T-helper 2 cell (primary cell): ENCODE measurements at places on chromosomes 12 and 14.

DNA sequence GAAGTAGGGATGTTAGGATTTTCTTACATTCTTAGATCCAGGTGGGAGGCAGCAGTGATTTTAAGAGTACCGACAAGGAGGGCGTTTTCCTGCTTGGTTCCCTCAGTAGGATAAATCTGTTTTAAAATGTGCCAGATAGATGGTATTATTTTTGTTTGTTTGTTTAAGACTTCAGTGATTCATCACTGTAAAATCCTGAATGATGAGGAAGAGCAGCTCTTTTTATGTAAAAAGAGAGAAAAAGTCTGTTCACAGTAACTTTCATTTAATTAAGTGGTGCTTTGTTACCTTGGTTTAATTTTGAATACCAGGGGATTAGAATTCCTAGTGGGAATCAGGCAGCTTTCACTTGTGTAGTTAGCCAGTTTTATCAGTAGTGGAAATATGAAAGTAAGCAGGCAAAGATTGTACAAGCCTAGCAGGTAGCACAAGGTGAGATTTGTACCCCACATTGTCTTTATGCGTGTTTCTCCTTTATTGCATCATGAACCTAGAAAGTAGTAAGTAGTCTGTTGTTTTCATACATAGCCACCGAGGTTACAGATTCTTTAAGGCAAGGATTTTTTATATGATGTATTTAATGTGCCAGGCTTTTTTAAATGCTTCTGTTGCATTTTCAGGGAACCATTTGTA lies 349.6 kb downstream of the CCDC91 start:
- DNase-seq: no peak

- DNase-seq: no peak
These were observed 133.1 kb downstream of the PRIMA1 start for GRCh38 chr14:93655078-93655750.

- DNase-seq: no peak
These were observed 109.5 kb upstream of the PKP2 start for GRCh38 chr12:33006106-33006505.

DNA sequence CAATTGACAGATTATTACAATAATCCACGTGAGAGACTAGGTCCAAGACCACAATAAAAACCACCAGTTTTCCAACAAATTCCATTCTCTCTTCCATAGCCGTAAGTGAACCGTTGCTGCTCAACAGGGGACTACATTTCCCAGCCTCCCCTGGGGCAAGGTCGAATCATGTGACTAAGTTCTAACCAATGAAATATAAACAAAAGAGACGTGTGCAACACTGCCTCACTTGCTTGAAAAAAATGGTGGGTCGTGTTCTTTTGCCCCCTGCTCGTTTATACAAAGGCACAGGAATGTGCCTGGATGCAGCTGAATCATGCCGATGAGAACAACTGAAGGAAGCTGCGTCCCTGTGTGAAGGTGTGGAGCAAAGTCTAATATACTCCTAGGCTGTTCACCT lies 51.1 kb downstream of the HSPB8 start:
- no peak for DNase-seq

DNA sequence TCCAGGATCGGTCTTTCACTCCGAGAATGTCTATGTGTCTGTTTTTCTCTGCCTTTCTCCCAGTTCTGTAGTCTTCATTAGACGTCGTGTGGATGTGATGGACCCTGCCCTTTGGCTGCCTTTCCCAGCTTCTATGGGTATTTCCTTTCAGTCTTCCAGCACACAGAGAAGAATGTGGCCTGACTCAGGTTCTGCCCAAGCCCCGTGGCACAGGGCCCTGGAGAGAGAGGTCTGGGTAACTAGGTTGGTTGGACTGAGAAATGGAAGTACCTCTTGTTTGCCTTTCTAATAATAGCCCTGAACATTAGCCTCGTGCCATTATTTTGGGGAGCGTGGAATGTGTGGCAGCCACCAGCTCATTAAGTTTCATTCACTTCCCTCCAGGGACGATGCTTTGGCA lies 3.8 kb downstream of the FOXJ2 start:
- DNase-seq: no peak

DNA sequence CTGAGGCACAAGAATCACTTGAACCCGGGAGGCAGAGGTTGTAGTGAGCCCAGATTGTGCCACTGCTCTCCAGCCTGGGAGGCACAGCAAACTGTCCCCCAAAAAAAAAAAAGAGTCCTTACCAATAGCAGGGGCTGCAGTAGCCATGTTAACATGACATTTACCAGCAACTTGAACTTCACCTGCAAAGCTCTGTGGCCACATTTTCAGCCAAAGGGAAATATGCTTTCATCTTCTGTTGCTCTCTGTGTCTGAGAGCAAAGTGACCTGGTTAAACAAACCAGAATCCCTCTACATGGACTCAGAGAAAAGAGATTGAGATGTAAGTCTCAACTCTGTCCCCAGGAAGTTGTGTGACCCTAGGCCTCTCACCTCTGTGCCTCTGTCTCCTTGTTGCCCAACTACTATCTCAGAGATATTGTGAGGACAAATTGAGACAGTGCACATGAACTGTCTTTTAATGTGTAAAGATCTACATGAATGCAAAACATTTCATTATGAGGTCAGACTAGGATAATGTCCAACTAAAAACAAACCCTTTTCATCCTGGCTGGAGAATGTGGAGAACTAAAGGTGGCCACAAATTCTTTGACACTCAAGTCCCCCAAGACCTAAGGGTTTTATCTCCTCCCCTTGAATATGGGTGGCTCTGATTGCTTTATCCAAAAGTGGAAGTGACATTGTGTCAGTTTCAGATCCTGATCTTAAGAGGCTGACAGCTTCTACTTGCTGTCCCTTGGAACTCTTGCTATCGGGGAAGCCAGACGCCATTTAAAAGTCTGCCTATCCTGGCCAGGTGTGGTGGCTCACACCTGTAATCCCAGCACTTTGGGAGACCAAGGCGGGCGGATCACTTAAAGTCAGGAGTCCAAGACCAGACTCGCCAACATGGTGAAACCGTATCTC lies 24.7 kb upstream of the P2RX4 start:
- DNase-seq: no peak

GRCh38 chr14:91063119-91063518 lies 2.7 kb upstream of the RPS6KA5 start:
- DNase-seq: no peak

GRCh38 chr12:88921434-88921833 lies 341.2 kb upstream of the KITLG start:
- no peak for DNase-seq

GRCh38 chr14:53921027-53921426 lies 35.6 kb downstream of the BMP4 start:
- DNase-seq: no peak

DNA sequence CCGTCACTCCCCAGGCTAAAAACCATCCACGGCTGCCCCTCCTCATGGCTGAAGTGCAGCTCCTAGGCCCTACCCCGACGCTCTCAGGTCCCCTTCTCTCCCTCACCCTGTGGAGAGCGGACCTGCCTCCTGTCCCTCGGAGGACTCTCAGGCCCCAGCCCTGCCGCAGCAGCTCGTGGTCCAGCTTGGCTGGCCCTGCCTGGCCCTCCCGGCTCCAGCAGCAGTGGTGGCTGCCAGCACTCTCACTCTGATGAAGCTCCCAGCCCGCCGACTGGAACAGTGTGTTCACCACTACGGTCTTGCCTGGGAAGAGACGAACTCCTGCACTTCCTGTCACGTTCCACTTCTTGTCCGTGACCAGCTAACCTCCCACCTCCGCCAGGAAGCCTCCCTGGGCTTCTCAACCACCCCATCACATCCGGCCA lies 11.1 kb downstream of the BAG5 start:
- DNase-seq: no peak

- no peak for DNase-seq
These were observed 1435.7 kb downstream of the LRFN5 start for GRCh38 chr14:43042408-43042807.

DNA sequence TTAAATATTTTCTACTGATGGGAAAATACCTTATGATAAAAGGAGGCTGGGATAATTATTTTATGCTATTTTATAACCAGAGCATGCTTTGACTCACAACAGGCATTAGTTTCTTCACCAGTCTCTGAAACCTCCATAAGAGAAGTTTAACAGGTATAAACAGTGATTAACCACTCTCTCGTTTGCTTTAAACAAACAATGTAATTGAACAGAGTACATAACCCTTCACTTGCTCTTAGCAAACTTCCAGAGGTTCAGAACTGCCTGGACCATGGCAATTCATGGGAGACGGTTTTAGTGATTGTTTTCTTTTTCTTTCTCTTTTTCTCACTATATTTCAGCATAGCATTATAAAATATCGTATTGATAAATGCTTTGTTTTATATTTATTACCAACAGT lies 35.3 kb downstream of the CFAP251 start:
- DNase-seq: no peak

- peak; percentile 7 for DNase-seq
These were observed 49.1 kb downstream of the FBXO33 start for GRCh38 chr14:39383026-39383660.

DNA sequence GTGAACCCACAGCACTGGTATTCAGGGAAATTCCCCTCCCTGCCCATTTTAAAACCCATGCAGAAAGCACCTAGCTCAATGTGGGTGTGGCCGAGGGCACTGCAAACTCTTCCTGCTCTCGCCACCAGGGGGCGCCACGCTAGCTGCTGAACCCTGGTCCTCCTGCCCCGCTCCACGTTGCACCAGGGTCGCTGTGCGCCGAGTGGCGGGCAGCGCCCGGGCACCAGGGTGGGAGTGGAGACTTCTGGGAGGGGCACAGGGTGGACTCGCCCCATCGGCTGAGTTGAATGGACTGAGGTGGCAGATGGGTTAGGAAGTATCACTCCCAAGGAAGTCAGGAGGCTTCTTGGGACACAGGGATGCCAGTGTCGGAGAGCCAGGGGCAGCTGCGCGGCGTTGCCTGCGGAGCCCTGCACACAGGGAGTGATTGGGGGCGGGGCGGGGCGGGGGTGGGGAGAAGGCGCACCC lies 48.1 kb upstream of the BCL11B start:
- peak; percentile 59 for DNase-seq
